GM04503 (cell line): ENCODE measurements at places on chromosomes 1 and 21.

- DNase-seq, result no peak
Observed at GRCh38 chr1:67558449-67559193, 126.4 kb upstream of the GADD45A start.

GRCh38 chr1:161511018-161511755 is 5.9 kb downstream of the FCGR2A start:
- DNase-seq, result no peak

GRCh38 chr1:40844079-40844478 is 18.1 kb downstream of the CITED4 start:
- no peak for DNase-seq

- no peak for DNase-seq
Observed at GRCh38 chr1:40738831-40739230, 44.8 kb upstream of the KCNQ4 start.

DNA sequence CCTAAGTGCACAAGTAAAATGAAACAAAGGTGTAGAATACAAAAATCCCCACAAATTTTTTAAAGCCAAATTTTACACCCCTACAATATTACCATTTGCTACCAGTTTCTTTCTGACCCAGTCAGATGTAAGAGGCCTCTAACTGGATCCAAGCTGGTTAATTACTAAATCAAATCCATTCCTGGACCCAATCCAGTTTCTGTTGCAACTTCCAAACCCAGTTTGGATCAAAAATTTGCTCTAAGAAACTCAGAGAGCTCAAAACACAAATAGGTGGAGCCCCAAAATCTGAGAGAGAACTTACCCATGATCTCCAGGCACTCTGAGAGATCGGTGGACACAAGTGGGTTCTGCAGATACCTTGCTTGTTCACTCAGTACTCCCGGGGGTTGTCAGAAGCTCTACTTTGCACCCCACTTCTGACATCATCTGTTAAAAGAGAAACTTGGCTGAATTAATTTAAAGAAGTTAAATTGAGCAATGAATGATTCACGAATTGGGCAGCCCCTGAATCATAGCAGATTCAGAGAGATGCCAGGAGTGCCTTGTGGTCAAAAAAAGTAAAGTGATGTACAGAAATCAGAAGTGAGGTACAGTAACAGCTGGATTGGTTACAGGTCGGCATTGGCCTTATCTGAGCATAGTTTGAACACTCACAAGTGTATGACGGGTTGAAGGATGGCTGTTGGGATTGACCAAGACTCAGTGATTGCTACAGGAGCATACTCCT is 448.0 kb downstream of the KCNT2 start:
- DNase-seq, result peak; percentile 32

DNA sequence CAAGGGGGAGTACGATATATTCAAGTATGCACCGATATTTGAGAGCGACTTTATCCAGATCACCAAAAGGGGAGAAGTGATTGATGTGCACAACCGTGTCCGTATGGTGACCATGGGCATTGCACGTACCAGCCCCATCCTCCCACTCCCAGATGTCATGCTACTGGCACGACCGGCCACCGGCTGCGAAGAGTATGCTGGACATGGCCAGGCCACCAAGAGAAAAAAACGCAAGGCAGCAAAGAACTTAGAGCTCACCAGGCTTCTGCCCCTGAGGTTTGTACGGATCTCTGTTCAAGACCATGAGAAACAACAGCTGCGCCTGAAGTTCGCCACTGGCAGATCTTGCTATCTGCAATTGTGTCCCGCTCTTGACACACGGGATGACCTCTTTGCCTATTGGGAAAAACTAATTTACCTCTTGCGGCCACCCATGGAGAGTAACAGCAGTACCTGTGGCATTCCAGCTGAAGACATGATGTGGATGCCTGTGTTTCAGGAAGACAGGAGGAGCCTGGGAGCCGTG is 16.5 kb downstream of the ATF3 start:
- DNase-seq, result no peak

DNA sequence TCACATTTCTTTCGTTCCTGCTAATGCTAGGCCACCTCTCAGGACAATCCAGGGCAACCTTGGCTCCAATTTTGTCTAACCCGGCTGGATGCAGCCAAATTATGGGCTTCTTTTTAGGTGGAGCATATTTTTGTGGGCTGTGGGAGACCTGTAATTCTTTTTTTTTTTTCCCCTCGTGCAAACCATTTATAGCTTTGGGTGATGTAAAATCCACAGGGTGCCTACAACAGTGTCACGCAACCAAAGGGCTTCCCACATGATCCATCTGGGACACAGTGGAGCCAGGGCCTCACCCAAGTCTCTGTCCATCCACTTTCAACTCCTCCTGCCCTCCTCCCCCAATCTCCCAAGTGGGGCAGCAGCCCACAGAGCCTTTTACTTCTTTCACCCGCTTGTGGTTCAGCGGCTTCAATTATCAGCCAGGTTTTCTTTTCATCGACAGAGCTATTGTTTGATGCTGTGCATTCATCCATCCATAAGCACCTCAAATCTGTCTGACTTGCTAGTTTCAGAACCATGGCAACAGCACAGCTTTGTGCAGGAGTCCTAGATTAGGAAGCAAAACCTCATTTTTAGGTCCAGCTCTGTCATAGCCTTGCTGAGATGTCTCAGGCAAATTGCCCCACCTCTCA is 10.0 kb upstream of the OVAAL start:
- no peak for DNase-seq

DNA sequence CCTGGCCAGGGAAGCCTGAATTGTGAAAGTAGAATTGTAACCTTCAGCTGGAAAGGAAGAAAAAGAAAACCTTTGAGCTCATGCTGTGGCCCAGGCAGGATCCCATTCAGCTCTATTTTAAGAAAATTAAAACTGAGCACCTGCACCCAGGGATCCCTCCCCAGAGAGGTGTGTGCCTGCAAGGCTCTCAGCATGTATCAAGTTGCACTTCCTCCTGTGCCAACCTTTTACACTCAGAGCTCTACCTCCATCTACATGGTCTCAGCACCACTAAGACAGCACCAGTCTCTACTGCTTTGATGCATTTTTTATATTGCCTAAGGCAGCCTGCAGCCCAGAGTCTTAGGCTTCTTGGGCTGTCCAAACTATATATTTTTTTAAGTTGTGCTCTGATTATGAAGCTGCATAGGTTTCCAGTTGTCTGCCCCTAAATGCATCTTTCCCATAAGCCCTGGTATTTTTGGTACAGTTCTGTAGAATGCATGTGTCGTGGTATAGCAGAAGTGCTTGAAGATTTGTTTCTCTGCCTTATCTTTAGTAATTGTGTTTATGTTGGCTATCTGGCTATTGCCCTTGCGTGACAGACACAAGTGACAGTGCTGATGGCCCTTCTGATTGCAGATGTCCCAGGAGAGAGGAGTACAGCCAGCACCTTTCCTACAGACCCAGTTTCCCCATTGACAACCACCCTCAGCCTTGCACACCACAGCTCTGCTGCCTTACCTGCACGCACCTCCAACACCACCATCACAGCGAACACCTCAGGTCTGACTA is 63.1 kb downstream of the PTPRC start:
- no peak for DNase-seq

DNA sequence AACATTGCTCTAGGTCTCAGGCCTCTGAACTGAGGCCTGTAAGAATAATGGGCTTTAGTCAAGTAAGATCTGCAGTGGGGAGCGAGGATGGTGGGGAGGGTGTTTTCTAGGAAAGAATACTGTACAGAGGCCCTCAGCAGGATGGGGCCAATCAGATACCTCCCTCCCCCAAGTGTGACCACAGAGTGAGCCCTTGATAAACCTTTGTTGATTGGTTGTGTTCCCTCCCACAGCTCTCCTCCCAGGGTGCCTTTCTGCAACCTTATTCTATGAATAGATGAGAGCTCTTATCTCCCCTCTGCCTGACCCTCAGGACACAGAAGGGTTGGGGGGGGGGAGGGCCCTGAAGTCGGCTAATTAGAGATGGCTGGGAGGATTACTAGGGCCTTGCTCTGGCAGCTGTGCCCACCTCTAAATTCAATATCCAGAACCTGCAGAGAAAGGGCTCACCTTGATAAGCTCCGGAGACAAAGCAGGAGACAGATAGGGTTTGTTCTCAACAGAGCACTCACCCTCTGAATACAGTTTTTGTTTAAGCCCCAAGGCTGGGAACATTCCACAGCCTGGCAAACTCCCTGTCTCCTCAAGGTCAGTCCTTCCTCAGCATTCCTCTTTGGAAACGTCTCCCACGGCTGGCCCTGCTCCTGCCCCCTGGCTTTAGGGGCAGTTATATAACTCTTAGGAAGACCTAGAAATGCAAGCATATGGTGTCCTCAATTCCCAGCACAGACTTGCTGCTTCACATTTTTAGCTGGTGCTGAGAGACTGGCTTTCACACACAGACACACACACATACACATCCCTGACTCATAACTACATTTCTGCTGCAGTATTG is 42.9 kb downstream of the ATP1A1 start:
- DNase-seq, result no peak

DNA sequence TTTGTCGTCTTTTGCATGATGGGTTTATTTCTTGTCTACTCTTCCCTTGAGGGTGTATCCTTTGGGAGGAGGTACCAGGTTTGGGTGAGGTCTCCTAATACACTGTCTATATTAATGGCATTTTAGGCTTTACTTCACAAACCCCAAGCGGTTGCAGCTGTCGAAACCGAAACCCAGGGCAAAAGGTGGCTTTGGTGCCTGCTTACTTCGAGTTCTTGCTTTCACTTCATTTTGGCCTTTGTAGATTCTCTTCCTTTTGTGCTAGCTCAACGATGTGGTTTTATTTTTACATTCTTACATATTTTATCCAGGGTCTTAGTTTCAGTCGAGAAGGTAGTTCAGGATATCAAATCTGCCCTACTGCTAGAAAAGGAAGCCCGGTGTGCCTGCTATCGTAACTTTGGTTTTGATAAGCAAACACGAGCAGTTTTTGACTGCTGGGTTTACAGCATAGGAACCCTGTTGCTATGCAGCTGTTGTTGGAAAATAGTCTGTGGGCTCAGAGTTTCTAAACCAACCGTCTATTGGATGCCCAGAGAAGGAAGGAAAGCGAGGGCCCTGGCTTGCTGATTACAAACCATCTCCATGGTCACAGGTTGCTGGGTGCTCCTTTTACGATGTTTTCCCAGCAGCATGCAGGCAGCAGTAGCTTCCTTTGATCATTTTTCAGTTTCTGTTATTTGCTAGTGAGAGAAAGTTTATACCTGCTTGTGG is 9.8 kb upstream of the TSPAN2 start:
- DNase-seq, result peak; percentile 68

- no peak for DNase-seq
Observed at GRCh38 chr1:32870615-32871363, at the start of gene FNDC5. FNDC5 (minus strand) TSS chr1:32870912.
